ENCODE measurements at places on chromosomes 2 and 18. TPM values are rescaled to one million over a fixed set of nuclear protein-coding genes. Genes with fewer than 3 reads are reported as not detected.
A peak's percentile ranks its signal among the peaks of the same experiment; 100 is the strongest.

DNA sequence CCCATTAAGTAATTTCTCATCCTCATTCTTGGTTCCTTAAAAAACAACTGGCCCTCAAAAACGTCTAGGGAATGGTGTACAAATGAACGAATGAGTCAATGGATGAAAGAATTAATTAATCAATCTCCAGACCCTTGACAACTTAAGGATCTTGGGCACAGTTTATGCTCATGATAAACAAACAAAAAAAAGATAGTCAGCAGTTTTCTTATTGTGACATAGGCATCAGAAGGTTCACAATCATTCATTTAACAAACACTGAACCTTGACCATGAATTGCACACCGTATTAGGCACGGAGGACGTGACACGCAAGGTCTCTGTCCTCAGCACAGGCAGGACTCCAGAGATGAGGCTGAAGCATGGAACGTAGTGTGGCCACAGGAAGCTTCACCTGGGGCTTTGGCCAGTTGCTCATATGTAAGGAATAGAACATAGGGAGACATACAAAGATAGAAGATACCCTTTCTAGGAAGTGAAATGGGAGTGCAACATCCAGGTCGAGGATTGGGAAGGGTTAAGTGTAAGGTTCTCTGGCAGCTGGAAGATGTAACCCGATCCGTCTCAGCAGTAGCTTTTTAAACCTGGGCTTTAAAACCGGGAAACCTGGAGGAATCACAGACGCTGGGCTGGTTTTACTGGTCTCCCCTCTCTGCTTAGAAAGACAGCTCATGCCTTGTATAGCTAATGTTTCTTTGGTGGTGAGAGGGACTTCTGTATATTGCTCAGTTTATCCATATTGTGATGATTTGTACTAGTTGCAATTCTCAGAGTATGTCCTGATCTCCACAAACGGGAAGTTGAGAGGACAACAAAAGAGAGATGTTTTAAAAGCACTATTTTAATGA, 8.9 kb upstream of the LTBP1 start:
- H3K27ac ChIP-seq: no peak overlapping the region
- no peak overlapping the region for H3K4me3 ChIP-seq
- no peaks in the 10 kb centered on the region for H3K4me1 ChIP-seq
- no peaks in the 10 kb centered on the region for H3K27me3 ChIP-seq
- DNase-seq: no peak
- H3K36me3 ChIP-seq: no peaks in the 10 kb centered on the region

DNA sequence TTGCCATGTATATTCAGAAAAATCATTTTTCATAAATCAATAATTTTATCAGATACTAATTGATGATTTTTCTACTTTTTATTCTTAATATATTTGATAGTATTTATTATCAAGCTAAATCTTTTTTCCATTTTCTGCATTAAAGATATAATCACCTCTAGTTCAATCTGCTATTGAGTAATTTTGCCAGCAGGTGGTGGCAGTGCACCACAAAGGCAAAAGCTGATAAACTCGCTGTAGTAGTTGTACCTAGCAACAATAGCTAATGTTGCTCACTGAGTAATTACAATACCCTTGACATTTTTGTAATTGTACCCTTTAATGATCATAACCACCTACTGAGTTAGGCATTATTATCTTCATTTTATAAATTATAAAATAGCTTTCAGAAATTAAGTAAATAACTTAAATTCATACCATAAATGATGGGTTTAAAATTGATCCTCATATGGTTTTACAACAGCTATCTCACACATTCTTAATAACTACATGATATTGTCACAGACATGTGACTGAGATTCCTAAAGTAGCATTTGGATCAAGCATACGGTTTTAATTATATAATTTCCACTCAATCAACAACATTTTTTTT, 52.0 kb upstream of the CALCRL start:
- no peaks in the 10 kb centered on the region for H3K36me3 ChIP-seq
- H3K27ac ChIP-seq: no peak overlapping the region
- no peaks in the 10 kb centered on the region for H3K4me1 ChIP-seq

DNA sequence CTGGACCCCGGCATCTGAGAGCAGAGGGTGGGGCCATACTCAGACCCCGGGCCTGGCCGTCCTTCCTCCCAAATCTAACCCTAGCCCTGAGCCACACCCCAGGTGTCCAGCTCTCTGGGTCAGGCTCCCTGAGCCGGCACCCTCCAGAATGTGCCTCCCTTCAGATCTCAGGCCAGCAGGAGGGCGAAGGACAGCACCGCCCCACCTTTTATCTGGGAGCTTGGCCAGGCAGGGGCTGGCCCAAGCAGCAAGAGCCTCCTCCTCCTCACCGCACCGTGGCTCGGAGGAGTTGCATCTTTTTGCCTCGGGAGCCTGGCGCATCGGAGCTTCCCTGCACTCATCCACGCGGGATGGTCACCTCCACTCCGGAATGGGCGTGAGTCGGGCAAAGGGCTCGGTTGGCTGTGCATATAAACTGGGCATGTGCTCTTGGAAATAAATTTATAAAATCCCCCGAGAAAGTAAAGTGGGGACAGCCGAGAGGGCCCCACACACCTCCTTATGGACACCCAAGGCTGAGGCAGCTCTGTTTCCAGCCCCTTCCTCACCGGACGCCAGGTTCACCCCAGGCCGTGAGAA, 69.1 kb upstream of the CTDP1 start:
- H3K4me3 ChIP-seq: no peak overlapping the region
- no peaks in the 10 kb centered on the region for H3K4me1 ChIP-seq
- H3K36me3 ChIP-seq: no peaks in the 10 kb centered on the region
- no peak overlapping the region for H3K27ac ChIP-seq

- H3K27me3 ChIP-seq: no peaks in the 10 kb centered on the region
- H3K27ac ChIP-seq: no peak overlapping the region
- no peak overlapping the region for H3K4me3 ChIP-seq
- DNase-seq: no peak
- H3K36me3 ChIP-seq: no peaks in the 10 kb centered on the region
Measured at GRCh38 chr2:30738141-30738911, 68.9 kb downstream of the CAPN13 start.

DNA sequence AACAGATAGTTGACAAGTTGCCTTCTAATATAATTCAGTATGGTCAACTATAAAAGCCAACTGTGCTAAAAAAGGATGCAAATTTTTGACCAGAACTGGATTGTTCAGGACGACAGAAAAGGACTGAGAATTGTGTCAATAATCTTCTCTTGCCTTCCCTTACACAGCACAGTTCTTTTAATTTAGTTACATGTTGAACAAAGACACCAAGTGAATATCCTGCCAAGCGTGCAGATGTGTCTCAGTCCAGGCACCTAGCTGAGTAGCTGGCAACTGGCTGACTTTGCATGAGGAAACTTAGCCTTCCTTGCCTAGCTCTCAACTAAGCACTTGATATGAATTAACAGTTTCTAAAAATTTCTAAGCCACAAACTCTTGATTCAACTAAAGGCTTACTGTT, 801.4 kb downstream of the BCL11A start:
- no peak overlapping the region for H3K27ac ChIP-seq
- peaks cover 5% of the 10 kb centered on the region for H3K4me1 ChIP-seq
- no peaks in the 10 kb centered on the region for H3K36me3 ChIP-seq
- H3K27me3 ChIP-seq: no peaks in the 10 kb centered on the region
- H3K4me3 ChIP-seq: no peak overlapping the region

Gene INHBB
- total RNA-seq: 7.9 TPM

Gene NT5C1B
- total RNA-seq: not detected

- peak overlapping the region; percentile 71 for H3K27ac ChIP-seq
- peak; percentile 95 for DNase-seq
Measured at GRCh38 chr2:60053791-60054190, 499.7 kb downstream of the BCL11A start.

Gene DYNAP
- total RNA-seq: not detected

Gene SFT2D3
- total RNA-seq: 11.2 TPM

- no peaks in the 10 kb centered on the region for H3K27me3 ChIP-seq
- H3K27ac ChIP-seq: no peak overlapping the region
- no peak for DNase-seq
Measured at GRCh38 chr2:68911246-68911645, 40.0 kb upstream of the BMP10 start.

DNA sequence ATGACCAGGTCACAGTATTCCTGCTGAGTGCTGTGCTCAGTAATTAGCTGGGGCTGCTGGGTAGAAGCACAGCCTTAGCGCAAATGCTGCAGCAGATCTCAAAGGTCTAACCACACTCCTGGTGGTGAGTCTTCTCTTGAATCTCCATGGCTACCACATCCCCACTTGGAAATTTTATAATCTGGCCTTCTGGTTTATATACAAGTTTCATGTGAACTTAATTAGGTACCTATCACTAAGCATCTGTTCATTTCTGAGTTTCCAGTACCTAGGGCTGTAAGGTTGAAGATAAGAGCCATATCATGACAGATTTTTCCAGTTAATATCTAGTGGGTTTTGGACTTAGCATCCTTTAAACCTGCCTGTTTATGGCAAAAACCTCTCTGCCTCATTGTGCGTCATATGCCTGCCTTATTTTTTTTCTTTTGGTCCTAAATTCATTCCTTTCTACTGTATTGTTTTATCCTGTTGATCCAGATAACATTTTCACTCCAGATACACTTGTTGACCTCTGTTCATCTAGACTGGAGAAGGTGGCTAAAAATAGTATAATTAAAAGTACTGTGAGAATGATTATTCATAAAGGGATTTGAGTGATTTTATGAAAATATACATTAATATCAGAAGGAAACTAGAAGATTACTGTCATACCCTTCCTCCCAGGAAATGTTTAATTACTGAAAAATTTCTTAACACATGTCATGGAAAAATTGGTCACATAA, 168.4 kb upstream of the THUMPD2 start:
- H3K27me3 ChIP-seq: no peaks in the 10 kb centered on the region
- no peaks in the 10 kb centered on the region for H3K4me1 ChIP-seq
- no peak for DNase-seq
- H3K36me3 ChIP-seq: no peaks in the 10 kb centered on the region
- no peak overlapping the region for H3K4me3 ChIP-seq

GRCh38 chr2:229901819-229902218, 20.0 kb downstream of the TRIP12 start:
- H3K4me3 ChIP-seq: no peak overlapping the region
- H3K27me3 ChIP-seq: no peaks in the 10 kb centered on the region
- H3K36me3 ChIP-seq: no peaks in the 10 kb centered on the region
- no peak for DNase-seq
- peaks cover 7% of the 10 kb centered on the region for H3K4me1 ChIP-seq

GRCh38 chr2:24920098-24920808, at the start of gene ADCY3:
Gene ADCY3, minus strand, starts transcription at chr2:24920237. Its CDS starts 1,250 bp downstream, at chr2:24918987.
- H3K4me1 ChIP-seq: peaks cover 13% of the 10 kb centered on the region
- H3K27ac ChIP-seq: peak within 1 kb of the TSS; percentile 30
- H3K4me3 ChIP-seq: peak within 1 kb of the TSS; percentile 33

Gene UPP2
- not detected for total RNA-seq

DNA sequence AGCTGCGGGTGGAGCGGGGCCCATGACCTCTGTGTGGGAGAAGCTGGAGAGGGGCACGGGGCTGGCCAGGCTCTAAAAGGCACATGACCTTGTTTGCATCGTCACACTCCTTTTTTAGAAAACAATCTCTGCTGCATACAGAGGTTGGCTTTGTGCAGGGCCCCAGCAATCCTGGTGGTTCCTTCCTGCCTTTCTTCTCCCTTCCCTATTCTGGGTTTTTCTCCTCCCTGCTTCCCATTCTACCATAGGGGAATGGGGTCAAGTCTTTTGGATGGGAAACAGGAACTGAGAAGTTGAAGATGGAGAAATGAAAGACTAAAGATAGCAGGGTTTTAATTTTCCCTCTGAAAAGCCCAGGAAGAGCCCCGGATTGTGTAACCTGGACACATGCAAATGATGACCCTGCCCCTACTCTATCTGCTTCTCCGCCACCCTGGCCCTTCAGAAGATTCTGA, 53.9 kb downstream of the ASAP2 start:
- no peak overlapping the region for H3K27ac ChIP-seq
- DNase-seq: no peak
- H3K4me1 ChIP-seq: peaks cover 16% of the 10 kb centered on the region
- H3K4me3 ChIP-seq: no peak overlapping the region

DNA sequence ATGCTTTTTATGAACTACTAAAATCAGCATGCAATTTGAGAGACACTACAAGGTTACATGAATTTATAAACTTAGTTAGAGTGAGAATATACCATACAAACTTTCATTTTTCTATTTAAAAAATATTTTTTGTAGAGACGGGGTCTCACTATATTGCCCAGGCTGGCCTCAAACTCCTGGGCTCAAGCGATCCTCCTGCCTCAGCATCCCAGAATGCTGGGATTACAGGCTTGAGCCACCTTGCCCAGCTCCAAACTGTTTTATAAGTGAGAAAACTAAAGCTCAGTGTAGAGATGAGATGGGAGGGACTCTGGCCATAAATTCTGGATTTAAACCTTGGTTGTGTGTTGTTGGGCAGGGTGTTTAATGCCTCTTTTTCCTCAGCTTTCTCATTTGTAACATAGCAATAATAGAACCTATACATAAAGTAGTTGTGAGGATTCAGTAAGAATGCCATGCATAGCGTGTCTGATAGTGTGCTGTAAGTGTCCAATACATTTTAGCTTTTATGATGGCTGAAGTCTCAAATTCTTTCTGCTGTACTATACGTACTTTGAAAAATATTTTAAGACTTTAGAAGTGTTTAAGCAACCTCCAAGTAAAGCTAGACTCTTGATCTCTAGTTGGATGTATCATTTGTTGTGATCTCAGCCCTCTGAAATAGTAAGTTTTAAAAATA, 9.7 kb downstream of the CAB39 start:
- H3K27ac ChIP-seq: no peak overlapping the region
- DNase-seq: no peak
- H3K27me3 ChIP-seq: no peaks in the 10 kb centered on the region
- no peak overlapping the region for H3K4me3 ChIP-seq

DNA sequence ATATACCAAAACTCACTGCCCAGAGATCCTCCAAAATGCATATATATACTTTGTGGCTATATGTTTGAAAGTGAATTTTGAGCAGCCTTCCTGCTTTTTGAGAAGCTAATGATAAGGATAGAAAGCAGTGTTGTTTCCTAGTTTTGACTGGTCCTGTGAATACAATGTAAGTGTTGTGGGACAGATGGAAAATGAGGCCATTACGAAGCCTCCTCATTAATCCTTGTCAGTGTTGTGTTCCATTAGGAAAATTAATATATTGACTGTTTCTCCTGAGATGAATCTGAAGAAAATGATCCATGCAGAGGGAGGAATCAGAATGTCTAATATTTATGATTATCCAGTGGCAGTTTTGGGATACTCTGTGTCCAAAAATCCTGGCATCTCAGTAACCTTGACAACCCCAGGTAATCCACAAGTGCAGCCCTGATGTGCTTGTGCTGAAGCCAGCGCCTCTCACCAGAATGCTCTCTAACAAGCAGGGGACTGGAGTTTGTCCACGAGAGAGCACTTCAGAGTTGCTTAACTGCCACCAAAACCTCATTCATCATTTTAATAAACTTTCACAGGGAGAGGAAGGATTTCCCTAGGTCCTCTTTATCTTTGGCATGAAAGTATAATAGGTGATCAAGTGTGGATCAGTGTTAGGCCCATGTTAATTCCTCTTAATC, 418.6 kb downstream of the CMPK2 start:
- H3K27me3 ChIP-seq: no peaks in the 10 kb centered on the region
- no peak overlapping the region for H3K27ac ChIP-seq
- no peak for DNase-seq
- no peak overlapping the region for H3K4me3 ChIP-seq
- H3K4me1 ChIP-seq: no peaks in the 10 kb centered on the region

Gene DTNA
- 32.2 TPM for total RNA-seq
